Coronary artery (tissue), 2 donors: ENCODE measurements at places on chromosomes 11 and 22.
A peak's percentile ranks its signal among the peaks of the same experiment; 100 is the strongest.

- DNase-seq, result no peak
These were observed 1.7 kb upstream of the CD248 start for GRCh38 chr11:66318600-66318970.

GRCh38 chr11:119251114-119251513 is 45.0 kb downstream of the CBL start:
- no peak for DNase-seq

GRCh38 chr11:91350931-91351330 is 873.7 kb upstream of the FAT3 start:
- DNase-seq, result no peak

GRCh38 chr22:29121124-29121523 is 48.3 kb downstream of the KREMEN1 start:
- no peak for DNase-seq

DNA sequence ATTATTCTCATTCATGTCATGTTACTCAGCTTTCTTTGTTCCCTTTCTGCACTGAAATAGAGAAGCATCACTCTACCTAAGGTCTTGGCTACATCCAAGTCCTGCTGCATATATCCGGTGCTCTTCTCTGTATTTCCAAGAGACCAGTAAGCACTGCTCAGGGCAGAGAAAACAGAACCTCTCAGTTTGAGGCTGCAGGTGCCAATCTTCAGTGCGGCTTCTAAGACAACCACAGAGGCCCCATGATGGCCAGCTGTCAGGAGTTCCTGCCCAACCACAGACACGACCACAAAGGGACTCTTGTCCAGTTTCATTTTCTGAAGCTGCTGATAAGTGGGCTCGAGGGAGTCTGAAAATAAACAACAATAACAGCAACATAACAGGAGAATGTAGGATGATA is 378.4 kb upstream of the PITPNB start:
- no peak for DNase-seq

GRCh38 chr11:116840746-116841296 is 3.4 kb upstream of the APOA1 start:
- no peak for DNase-seq

DNA sequence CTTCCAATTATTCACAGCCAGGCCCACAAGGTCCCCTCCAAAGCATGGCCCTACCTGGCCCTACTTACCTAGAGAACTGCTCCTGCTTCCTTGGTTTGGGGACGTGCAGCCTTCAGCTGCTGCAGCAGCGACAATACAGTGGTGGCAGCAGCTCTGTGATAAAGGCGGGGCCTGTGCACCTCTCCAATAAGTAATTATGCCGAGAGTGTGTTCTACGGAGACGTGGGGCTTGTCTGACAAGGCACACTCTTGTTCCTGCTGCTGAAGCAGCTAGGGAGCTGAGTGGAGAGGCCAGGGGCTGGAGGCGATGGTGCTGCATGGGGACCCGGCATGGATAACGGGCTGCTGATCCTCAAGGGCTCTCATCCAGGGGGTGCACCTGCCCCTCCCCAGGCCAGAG is 98.0 kb upstream of the THY1 start:
- DNase-seq, result no peak

DNA sequence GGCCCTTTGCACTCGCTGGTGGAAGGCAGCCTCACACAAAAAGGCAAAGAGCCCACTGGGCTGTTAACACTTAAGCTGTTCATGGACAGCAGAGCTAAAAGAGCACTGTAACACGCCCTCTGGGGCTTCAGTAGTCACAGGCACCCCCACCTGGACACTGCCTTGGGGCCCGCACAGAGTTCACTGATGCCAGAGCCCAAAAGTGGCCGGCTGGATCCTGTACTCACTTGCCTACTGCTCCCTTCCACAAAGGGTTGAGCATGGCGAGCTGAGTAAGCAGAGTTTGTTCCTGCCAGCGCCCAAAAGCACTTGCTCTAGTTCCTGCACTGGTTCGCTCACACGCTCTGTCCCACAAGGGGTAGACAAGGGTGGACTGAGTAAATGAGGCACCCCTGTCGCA is 78.8 kb downstream of the RELT start:
- no peak for DNase-seq

- DNase-seq, result no peak
These were observed 37.7 kb downstream of the SHISAL1 start for GRCh38 chr22:44274918-44275630.

DNA sequence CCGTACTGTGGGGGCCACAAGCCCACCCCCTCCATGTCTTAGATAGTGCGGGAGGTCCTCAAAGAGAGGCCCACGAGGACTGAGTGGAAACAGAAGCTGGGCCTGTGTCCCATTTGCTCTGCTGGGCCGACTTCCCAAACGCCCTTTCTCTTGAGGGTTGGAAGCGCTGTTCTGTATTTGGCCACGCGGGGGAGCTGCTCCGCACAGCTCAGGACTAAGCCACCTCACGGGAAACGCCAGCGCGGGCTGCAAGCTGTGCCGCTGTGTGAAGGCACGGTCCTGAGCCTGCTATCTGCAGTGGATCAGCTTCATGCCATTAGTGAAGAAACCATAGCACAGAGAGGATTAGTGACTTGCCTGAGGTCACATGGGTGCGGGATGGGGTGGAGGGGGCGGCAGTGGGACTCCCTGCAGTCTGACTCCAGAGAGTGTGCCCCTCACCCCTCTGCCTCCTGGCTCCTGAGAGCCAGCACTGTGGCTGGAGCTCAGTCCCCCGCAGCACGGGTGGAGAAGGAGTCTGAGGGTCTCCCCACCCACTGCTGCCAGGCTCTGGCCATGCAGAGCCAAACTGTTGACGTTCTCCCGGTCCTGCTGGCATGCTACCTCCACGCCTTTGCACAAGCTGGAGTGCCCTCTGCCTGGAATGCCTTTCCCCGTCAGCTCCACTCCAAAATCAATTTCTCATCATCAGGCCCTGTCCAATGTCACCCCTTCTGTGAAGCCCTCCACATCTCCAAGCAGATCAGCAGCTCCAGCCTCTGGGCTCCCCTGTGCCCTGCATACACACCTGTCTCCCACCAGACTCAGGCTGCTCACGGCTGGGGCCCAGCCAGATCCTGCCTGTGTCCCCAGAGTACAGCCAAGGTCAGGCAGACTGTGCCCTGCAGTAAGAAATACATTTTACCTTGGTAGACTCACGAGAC is 51.5 kb upstream of the LRRC32 start:
- DNase-seq, result no peak

DNA sequence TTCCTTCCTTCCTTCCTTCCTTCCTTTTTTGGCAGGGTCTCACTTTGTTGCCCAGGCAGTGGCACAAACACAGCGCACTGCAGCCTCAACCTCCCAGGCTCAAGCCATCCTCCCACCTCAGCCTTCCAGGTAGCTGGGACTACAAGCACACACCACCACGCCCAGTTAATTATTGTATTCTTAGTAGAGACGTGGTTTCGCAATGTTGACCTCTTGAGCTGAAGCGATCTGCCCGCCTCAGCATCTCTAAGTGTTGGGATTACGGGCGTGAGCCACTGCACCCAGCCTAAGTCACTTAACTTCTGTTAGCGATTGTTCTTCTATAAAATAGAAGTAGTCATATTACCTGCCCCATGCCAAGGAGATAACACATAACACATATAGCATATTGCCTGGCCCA is 2.8 kb upstream of the SYTL2 start:
- DNase-seq, result no peak

DNA sequence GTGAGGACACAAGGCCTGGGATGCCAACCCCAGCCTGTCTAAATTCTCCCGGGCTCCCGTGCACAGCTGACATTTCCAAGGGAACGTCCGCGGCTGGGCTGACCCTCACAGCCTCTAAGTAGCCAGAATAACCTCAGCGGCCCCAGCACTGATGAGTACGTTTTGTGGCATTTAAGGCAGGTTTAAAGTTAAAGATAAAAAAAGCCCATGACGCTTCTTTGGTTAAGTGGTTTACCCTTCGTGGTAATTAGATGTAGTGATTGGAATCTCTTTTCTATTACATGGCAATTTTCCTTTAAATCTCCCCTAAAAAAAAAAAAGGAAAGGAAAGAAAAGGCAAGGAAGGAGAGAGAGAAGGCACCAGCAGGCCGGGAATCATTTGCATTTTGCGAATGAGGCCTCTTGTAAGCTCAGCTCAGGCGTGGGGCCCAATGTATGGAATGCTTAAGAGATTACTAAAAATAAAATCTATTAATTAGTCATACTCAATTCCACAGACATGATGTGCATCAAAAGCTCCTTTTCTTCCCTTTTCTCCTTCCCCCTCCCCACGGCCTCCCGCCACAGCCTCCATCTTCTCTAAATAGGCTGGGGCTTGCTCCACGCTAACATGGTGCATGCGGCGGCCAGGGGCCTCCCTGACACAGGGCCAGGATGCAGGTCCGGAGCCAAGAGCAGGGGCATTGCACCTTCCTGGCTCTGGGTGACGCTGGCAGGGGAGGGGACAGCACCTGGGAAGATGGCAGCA is 44.1 kb downstream of the MACROD1 start:
- DNase-seq, result no peak

DNA sequence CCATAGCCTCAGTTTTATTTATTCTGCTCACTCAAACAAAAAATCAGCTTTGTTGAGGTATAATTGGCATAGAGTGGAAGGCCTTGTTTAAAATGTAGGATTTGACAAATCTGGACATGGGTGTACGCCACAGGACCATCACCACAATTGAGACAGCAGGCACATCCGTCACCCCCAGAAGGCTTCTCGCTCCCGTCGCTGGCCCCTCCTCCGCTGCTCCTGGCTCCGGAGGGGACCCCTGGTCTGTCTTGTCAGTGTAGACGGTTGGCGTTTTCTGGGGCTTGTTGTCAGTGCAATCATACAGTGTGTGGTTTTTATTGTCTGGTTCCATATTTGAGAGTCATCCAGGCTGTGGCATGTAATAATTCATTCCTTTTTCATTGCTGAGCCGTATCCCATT is 97.6 kb downstream of the KCNQ1 start:
- DNase-seq, result peak; percentile 16

DNA sequence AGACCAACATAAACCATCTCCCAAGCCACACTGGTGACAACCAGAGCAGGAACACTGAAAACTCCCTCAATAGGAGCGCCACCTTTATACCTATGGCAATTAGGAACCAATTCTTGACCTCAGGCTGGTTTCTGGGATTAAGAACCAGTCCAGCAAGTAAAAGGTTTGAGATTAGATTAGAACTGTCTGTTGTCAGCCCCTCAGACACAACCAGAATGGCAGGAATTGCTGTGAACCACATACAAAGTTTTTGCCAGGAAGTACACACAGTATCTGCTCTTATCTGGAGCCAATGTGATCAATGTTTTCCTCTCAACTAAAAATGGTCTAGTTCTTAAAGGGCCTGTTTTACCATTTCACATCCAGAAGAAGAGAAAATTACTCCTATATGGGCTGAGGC is 55.2 kb downstream of the RBFOX2 start:
- no peak for DNase-seq

GRCh38 chr11:35859301-35859700 is 84.6 kb upstream of the LDLRAD3 start:
- DNase-seq, result no peak

DNA sequence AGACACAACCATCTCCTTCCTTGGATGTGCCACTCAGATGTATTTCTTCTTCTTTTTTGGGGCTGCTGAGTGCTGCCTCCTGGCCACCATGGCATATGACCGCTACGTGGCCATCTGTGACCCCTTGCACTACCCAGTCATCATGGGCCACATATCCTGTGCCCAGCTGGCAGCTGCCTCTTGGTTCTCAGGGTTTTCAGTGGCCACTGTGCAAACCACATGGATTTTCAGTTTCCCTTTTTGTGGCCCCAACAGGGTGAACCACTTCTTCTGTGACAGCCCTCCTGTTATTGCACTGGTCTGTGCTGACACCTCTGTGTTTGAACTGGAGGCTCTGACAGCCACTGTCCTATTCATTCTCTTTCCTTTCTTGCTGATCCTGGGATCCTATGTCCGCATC is 489 bp downstream of the OR10A4 start:
- DNase-seq, result no peak

DNA sequence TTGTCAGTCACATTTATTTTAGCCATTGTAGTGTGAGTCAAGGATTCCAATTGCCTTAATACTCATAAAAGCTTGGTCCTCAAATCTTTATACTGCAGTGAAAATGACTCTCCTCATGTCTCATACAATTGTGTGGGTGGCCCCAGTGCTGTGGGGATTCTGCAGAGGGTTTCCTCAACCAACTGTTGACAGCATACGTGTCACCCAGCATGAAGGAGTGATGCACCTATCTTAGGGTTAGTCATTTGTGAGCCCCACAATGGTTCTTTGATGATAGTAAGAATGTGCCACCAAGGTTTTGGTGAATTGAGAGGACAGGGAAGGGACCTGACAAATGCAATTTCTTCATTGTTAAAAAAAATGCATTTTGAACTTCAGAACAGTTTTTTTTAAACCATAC is 1046.2 kb downstream of the OPCML start:
- DNase-seq, result no peak

DNA sequence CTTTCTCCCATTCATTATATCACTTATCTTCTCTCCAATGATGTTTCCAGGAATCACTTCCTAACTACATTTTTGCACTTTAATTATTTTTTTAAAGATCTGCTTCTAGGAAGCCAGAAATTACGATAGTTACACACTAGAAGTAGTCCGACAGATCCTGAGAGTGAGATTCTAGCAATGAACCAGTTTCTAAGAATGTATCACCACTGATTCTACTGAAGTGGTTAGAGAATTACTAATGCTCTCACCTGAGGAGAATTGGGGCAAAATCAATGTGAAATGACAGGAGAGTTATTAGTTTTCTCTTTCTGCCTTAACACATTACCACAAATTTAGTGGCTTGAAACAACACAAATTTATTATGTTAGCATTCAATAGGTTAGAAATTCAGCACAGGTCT is 241.2 kb downstream of the CASP12 start:
- no peak for DNase-seq

DNA sequence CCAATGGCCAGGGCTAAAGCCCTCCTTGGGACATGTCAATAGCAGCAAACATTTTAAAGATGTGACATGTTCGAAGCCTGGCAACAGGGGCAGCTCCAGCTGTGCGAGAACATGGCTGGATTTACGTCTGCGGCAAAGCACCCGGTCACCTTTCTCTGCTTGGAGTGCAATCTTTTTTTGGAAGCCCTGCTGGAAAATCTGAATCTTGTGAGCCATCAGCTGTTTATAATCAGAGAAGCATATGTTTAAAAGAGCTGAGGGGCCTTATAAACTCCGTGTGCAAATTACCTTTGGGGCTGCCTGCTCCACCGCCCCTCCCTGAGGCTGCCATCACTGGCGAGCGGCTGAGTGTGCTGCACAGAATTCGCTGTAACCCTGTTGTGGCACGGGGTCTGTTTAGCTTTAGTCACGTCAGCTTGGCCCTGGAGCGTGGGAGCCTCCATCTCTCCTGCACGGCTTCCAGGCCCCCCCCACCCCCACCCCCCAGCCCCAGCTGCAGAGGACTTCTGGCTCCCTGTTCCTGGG is 9.0 kb upstream of the KCNQ1OT1 start:
- DNase-seq, result no peak

- DNase-seq, result no peak
These were observed 1508.9 kb downstream of the BRD1 start for GRCh38 chr22:48318575-48319320.

- DNase-seq, result peak; percentile 80
These were observed 5.1 kb downstream of the VSIG10L2 start for GRCh38 chr11:125950696-125951651.

- DNase-seq, result no peak
These were observed 9.6 kb downstream of the PTS start for GRCh38 chr11:112235750-112236390.

- DNase-seq, result no peak
These were observed 38.1 kb downstream of the SLC36A4 start for GRCh38 chr11:93159721-93160120.
